ENCODE measurements at places on chromosomes 5 and 9.

DNA sequence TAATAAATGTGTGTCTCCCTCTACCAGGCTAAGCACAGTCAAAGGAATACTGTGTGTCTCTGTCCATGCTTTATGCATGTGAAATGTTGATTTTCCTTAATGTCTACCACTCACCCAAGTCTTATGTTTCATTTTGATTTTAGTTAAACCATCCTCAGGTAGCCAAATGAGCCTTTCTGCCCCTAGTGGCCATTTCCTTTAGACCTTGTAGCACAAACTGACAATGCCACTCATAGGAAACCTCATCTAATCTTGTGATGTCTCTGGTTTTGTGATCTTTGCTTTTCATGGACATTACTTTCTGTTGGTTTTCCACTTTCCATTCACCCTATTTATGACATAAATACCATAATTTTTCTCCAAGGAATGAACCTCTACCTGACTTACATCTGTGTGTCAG, 820.8 kb downstream of the MAT2B start:
- no peak for DNase-seq

- no peak for DNase-seq
These were observed 108.5 kb downstream of the DOCK2 start for GRCh38 chr5:169745441-169746146.

GRCh38 chr9:97521576-97522333, 20.3 kb downstream of the TMOD1 start:
- DNase-seq: no peak

GRCh38 chr5:80738466-80738865, 83.7 kb upstream of the DHFR start:
- DNase-seq: no peak

- DNase-seq: no peak
These were observed 50.9 kb downstream of the GPR107 start for GRCh38 chr9:130104491-130105193.

DNA sequence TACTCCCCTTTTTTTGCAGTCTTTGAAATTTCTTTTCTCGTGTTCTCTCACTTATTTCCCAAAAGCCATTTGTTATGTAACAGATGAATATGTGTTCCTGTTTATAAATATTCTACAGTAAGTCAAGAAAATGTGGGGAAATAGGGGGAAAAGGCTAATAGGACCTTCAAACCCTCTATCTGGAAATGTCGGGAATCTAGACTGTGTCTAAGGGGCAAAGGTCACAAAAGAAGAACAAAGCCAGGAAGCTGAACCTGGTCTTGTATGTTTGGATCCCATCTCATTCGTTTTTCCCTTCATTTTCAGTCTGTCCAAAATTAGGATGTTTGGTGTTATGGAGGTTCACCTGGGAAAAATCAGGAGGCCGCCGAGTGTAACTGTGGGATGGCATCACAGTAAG, 490.3 kb downstream of the NR2F1-AS1 start:
- DNase-seq: no peak

- no peak for DNase-seq
These were observed 10.0 kb upstream of the KIF12 start for GRCh38 chr9:114109124-114109523.

DNA sequence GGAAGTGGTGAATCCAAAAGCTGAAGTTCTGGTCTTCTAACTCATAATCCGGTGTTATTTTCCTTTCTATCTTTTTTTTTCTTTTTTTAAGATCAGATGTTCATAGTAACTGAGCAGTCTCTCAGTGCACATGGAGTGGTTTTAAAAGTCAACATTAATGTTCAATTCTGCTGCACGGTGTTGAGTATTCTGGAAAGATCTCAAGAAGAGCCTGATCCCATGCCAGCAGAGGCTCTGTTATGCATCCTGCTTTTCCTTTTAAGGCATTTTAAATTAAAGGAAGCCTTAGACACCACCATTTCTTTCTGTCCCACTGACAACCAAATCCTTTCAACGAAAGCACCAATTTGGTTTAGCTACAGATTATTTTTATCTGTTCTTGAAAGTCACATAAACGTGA, 33.4 kb downstream of the SEMA5A start:
- no peak for DNase-seq

DNA sequence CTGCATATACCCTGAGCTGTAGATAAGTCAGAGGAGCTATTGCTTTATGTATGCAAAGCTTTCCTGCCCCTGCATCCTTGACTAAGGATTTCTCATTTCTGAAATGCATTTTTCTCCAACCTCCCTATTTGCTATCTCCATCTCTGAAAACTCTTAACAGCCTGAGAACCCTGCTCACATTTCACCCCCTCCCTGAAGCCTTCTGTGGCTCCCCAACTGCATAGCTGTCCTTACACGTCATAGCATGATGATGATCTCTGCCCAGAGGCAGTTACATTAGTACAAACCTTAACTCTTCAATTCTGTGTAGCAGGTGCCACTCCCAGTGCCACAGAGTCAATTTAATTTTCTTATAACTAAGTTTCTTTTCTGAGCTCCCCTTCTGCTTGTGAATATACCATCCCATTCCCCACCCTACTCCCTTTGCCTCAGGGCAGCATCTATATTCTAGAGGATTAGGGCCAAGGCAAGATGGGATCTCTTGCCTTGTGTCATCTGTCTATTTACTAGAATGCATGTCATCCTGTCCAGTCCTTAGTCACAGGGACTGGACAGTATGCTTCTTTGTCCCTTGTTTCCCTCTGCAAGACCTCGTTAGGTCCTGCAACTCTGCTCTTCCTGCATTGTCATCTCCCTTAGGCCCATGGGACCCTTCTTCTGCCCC, 149.7 kb upstream of the SPRY4 start:
- DNase-seq: peak; percentile 45

- DNase-seq: no peak
These were observed 264.8 kb downstream of the CETN3 start for GRCh38 chr5:90144625-90145327.

DNA sequence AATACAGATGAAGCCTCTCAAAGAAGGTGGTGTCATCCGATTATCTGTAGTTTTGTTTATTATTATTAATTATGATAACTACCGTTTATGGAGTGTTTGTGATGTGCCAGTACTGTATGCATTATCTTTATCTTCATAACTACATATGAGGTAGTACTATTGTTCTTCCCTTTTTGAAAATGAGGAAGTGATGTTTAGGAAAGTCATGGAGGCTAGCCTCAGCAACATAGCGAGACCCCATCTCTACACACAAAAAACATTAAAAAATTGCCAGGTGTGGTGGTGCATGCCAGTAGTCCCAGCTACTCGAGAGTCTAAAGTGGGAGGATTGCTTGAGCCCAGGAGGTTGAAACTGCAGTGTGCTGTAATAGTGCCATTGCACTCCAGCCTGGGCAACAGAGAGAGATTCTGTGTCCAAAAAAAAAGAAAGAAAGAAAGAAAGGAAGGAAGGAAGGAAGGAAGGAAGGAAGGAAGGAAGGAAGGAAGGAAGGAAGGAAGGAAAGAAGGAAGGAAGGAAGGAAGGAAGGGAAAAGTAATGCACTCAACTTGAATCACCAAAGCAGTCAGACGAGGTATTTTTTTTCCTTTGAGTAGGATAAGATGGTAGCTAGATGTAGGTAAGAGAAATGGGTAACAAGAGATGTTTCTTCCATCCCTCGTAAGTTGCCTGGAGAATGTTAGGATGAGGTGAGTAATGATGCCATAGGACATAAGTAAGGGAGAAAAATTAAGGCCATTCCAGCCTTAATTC, 47.8 kb downstream of the PAM start:
- DNase-seq: no peak

- DNase-seq: no peak
These were observed 69.8 kb upstream of the PLPP6 start for GRCh38 chr9:4592295-4592694.

DNA sequence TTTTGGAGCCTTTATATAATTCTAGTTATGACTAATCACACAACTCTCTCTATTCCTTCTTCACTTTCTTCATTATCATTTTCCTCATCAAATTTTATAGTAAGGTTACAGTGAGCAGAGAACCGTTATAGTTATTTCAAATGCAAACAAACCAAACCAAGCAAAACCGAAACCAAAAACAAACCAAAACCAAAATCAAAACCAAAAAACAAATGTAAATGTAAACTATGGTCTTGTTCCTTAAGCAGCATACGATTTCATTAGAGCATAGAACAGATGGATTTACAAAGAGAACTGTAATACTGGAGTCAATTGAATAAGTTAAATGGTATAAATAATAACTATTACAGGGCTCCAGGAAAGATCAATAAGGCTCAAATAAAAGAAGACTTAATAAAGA, 447.1 kb downstream of the LRRC70 start:
- DNase-seq: no peak

DNA sequence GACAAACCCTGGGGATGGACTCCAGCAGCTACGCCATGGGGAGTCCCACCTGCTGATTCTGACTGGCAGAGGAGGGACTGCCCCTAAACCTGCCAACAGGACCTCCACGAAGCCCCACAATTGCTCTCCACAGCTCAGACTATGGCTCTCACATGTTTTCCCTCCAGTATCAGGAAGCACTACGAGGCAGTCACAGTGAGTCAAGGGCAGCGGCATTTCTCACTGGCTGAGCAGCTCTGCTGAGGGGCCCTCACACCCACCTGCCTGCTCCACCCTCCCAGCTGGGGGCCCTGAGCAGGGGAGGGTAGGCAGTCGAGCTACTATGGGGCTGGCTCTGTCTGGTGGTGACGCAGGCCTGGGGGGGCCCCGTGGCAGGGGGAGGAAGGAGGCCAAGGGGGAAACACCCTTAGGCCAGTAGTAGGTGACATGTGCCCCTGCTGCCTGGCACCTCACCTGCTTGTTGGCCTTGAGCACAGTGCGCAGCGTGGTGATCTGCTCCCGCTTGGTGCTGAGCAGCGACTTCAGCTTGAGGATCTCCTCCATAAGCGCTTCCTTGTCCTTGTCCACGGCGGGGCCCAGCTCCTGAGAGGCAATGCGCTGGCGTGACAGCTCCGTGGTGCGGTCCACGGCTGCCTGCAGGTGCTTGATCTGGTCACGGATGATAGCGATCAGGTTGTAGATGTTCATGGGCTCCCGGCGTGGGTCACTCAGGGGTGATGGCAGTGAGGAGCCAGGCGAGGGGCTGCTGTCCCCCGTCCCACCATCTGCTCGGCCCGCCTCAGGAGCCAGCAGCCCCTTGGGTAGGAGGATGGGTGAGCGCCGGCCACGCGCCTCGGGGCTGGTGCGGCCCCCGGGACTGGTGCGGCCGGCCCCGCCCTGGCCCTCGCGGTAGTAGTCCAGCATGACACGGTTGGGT, 46.3 kb downstream of the BICD2 start:
- DNase-seq: no peak

DNA sequence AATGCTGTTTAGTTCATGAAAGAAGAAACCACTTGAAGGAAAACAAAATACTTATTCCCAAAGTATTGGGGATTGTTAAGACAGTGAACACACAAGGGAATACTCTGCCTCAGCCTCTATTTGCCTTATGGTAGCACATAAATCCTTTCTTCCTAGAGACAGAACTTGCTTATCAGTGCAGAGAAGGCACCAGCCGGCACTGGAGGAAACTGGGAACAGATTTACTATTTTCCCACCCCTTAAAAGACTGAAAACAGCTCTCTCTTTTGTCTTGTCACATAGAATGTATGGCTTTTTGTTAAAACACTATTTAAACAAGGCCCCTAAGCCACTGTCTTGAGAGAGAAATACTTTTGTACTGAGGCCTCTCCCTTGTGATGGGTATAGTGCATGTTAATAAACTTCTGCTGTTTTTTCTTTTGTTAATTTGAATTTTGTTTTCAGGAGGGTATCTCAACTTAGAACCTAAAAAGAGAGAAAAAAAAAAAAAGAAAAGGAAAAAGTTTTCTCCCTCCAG, 40.7 kb upstream of the EDIL3 start:
- DNase-seq: no peak

DNA sequence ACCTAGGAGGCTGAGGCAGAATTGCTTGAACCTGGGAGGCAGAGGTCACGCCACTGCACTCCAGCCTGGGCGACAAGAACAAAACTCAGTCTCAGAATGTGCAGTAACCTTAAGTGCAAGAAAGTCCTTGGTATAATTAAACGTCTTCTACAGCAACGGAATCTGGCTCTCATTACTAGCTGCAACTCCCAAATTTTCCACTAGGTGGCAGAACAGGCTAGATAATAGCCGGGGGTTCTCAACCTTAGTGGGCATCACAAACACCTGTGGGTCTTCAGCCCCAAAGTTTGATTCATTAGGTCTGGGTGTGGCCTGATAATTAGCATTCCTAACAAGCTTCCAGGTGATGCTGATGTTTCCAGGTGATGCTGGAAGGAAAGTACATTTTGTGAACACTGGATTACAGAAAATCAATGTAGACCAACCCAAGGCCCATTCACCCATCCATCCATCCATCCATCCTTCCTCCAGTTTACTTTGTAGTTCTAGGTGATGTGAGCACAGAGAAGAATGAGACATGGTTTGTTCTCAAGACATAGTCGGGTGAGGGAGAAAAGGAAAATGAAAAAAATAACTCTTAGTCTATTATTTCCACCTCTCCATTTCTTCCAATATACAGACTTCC, 37.3 kb downstream of the FBXW2 start:
- DNase-seq: peak; percentile 77

- DNase-seq: no peak
These were observed 42.8 kb upstream of the CDK20 start for GRCh38 chr9:88017096-88017495.

- no peak for DNase-seq
These were observed 138.8 kb downstream of the ADAMTS16 start for GRCh38 chr5:5278815-5279381.

DNA sequence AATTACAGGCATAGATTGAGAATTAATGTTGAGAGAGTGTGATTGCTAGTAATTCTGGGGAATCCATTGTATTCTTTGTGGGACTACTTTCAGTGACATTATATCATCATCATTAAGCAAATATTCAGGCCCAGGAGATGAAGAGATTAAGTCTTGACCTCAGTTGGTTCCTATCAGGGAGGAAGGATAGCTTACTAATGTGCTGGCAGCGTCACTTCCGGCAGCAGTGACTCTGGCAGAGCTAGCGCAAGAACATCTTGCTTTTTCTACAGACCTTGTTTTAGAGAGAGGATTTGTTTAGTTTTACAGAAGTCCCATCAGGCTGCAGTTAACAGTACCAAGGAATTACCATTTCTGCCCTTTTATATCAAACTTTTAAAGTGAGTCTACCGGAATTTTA, 20.3 kb downstream of the OSTF1 start:
- peak; percentile 29 for DNase-seq

- DNase-seq: no peak
These were observed 38.9 kb upstream of the N4BP3 start for GRCh38 chr5:178074266-178074952.

DNA sequence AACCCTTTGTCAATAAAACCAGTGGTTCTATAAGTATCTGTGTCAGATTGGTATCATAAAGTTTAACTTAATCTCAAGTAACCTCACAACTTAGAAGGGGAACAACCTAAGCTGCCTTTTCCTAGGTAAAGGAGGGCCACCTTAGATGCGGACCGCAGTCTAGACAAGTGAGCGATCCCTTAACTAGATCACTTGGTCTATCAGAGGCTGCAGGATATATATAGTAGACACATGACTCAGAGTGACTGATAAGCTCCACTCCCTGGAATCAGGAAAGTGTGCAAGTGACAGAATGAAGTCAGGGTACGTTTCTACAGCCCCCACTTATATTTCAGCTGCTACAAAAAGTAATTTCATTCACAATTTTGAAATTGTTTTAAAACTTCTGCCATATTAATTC, 7.4 kb downstream of the REEP5 start:
- DNase-seq: no peak

GRCh38 chr5:181198905-181199519, 6.0 kb downstream of the TRIM7 start:
- DNase-seq: no peak
